ENCODE measurements at places on chromosomes 16 and 17.

GRCh38 chr17:41049110-41049509, 2.0 kb upstream of the KRTAP2-1 start:
- no peak for DNase-seq

DNA sequence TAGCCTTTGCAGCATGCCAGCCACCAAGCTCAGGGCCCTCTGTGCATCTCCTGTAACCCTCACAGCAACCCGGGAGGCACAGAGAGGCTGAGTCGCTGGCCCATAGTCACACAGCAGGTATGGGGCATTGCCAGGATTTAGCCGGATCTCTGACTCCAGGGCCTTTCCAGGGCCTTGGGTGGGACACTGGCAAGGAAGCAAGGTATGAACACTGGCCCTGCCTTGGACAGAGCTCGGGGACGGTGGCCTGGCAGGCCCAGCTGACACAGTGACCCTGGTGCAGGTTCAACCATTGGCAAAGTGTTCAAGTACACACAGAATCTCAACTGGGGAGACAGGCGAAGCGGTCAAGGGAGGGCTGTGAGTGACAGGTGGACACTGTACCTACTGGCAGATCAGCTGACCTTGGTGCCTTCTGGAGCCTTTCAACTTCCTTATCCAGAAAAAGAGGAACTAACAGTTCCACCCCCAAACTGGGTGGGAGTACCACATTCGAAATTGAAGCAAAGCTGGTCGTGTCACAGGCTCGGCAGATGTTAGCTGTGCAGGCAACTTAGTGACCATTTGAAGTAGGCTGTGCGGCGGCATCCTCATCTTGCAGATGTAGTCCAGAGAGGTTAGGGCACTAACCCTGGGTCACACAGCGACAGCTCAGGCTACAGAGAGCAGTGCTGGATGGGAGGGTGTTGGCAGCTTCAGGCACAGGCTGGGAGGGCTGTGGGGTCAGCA, 287.4 kb downstream of the SEC14L1 start:
- DNase-seq, result no peak

GRCh38 chr17:75876938-75877751, 1.2 kb downstream of the TRIM47 start:
- peak; percentile 50 for DNase-seq

- DNase-seq, result peak; percentile 78
These were observed 22.5 kb downstream of the CCR7 start for GRCh38 chr17:40542558-40543411.

DNA sequence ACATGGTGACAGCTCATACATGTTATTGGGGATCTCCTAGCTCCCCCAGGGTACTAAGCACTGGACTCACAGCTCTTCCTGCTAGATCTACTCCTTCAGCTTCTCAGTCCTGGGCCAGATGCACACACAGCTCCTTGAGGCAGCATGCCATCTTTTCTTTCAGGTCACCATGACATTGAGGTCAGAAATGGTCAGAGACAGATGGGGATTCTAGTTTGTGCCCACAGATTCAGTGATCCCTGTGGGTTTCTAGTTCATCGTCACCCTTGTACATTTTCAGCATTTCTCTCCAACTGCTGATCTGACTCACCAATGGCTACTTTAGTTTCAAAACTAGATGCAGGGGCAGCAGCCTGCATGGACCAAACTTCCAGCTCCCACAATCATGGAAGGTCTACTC, 560.7 kb upstream of the PSMD7 start:
- no peak for DNase-seq

DNA sequence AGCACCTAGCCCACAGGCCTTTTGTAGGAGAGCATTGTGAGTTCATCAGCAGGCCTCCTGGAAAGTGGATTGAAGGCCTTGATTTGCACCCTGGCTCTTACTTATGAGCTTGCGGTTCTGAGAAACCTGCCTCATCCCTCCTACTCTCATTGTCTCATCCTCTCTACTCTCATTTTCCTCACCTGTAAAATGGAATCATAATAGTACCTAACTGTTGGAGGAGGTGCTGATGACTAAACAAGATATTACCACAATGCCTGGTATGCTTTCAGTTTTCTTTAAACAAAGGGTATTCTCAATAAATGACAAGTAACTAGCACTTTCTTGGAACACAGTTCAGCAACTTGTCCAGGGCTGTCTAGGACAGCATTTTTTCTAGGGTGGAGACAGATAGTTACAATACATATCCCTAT, 243.1 kb upstream of the MAF start:
- DNase-seq, result no peak

- DNase-seq, result no peak
These were observed 94.6 kb downstream of the EMP2 start for GRCh38 chr16:10485698-10486382.

- DNase-seq, result no peak
These were observed 438.8 kb downstream of the WWOX start for GRCh38 chr16:78538292-78538691.
